Activated CD4-positive, alpha-beta memory T cell treated with anti-CD3 and anti-CD28 coated beads, Interleukin-2, amount 10 ng/mL, durations not matched to agents 7 days and 5 days (primary cell): ENCODE measurements at places on chromosomes 16 and 17. TPM values are rescaled to one million over a fixed set of nuclear protein-coding genes. Genes with fewer than 3 reads are reported as not detected.

DNA sequence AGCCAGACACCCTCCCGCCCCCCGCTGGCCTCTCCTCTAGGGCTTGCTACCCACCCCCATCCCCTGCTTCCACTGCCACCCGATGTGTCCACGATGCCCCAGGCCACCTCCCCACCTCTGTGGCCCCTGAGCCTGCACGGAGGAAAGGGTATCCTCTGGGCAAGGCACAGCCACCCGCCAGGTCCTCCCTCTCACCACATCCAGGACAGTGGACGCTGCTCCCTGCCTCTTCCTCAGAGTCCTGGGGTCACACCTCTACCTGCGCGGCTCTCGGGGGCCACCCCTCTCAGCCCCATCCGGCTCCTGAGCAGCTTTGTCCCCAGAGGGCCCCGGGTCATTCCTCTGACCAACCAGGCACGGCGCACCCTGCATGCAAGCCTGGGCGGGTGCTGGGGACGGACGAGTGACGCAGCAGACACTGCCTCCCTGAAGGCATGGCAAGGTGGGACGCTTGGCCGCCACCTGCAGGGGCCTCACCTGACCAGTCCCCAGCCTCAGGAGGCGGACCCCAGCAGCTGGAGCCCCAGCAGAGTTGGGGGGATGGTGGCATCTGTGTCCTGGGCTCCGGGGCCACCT is 24.8 kb downstream of the FLYWCH1 start:
- DNase-seq = no peak
- H3K27me3 ChIP-seq = no peaks in the 10 kb centered on the region
- H3K36me3 ChIP-seq = peaks cover 21% of the 10 kb centered on the region
- H3K27ac ChIP-seq = no peak overlapping the region
- no peak overlapping the region for H3K4me3 ChIP-seq
- no peaks in the 10 kb centered on the region for H3K4me1 ChIP-seq

BRICD5 gene
- 12.5 TPM for total RNA-seq

KRT13 gene
- total RNA-seq = not detected

DNA sequence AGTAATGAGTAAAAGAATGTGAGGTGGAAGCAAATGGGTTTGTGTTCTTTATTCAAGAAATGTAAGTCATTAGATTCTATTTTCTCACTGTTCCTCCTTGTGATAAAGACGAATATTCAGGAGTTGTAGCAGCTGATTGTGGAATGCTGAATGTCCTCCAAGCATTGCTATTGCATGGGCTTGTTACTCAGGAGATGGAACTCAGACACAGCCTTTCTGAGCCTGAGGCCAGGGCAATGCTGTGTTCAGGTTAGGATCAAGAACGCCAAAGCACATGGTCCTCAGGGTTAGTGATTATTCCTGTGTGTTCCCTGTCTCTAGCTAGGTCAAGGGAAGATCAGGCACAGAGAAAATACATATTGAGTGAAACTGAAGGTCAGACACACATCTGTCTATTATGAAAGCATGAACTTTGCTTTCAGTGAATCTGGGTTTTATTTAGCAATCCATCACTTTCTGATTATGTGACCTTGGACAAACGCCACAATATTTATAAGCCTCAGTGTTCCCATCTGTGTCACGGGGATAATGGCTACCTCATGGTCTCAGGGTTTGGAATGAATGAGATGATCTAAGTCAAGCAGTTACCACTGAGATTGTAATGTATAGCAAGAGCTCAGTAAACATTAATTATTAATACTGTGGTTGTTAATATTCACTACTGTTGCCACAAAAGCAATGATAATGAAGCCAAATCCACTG is 426.8 kb upstream of the DYNLRB2 start:
- no peaks in the 10 kb centered on the region for H3K36me3 ChIP-seq
- no peaks in the 10 kb centered on the region for H3K4me1 ChIP-seq
- no peak for DNase-seq
- H3K27ac ChIP-seq = no peak overlapping the region

CTRL gene
- 4.5 TPM for total RNA-seq

- no peaks in the 10 kb centered on the region for H3K36me3 ChIP-seq
- no peaks in the 10 kb centered on the region for H3K27me3 ChIP-seq
- DNase-seq = no peak
- H3K4me3 ChIP-seq = no peak overlapping the region
- no peak overlapping the region for H3K27ac ChIP-seq
These were observed 412.0 kb upstream of the GOT2 start for GRCh38 chr16:59146140-59146539.

DNA sequence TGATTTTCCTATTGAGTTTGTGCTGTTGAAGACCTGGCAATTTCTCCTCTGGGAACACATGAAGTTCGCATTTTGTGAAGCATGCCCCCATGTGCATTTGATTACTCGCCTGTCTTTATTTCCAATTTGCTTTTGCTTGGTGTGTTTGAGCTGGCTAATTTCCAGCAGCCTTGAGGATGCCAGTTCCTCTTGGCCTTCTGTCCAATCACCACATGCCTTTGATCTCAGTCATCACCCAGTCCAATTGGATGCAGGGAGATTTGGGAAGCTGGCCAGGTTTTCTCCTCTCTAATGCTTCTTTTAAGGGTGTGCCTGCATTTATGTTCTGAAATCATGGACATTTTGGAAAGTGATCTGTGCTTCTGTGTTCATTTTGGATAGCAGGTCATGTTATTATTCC is 3.8 kb upstream of the TMEM100 start:
- no peaks in the 10 kb centered on the region for H3K36me3 ChIP-seq
- H3K27ac ChIP-seq = no peak overlapping the region
- no peaks in the 10 kb centered on the region for H3K4me1 ChIP-seq
- H3K27me3 ChIP-seq = peaks cover 63% of the 10 kb centered on the region
- H3K4me3 ChIP-seq = no peak overlapping the region
- DNase-seq = no peak

DNA sequence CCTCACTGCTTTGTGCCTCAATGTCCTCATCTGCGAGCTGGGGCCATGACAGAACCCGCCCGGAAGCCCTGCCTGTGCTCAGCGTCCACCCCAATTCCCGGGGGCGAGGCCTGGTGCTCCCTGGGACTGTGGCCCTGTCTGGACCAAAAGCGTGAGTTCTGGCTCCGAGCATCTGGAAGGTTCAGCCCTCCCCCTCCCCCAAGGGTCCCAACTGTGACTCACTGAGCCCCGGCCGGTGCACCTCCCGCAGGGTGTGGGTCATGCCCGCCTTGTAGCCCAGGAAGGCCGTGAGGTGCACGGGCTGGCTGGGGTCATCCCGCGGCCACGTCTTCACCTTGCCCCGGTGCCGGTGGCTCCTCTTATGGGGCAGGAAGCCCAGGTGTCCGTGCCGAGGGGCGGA is 755 bp downstream of the RPL3L start:
- no peak overlapping the region for H3K4me3 ChIP-seq
- H3K4me1 ChIP-seq = no peaks in the 10 kb centered on the region
- no peaks in the 10 kb centered on the region for H3K36me3 ChIP-seq

PDXDC1 gene
- total RNA-seq = 50.1 TPM

TEKT1 gene
- total RNA-seq = not detected
